ENCODE measurements at places on chromosomes 7 and 10. TPM values are rescaled to one million over a fixed set of nuclear protein-coding genes. Genes with fewer than 3 reads are reported as not detected.

DNA sequence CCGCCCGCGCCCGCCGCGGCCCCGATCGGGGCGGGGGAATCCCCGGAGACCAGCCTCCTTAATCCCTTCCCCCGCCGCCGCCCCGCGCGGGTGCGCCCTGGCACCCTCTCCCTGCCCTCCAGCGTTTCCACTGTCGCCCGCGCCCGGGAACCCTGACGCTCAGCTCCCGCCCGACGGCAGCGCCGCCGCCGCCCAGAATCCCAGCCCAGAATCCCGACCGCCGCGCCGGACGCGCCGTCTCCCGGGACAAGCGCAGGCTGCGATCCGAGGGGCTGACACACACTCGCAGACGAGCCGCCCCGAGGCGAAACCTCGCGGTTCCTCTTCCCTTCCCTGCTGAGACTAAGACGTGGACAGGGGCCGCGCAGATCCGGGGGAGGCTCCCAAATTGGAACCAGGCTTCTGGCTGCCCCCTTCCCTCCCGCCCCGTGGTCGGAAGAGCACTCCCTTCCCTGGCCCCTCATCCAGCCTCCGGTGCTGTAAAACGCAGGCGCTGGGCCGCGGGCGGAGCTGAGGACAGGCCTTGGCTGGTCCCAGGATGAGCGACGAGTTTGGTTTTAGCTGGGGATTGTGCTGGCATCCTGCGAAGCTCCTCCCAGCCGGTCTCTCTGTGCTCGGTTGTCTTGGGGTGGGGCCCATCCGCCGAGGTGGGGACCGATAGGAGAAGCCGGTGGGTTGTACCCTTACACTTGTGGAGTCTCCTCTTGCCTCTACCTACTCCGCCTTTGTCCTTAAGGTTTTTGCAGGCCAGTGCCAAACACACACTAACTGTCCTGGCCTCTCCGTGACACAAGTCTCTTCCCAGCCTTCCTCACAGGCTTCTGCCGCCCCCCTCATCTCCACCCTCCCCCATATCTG is 1.1 kb downstream of the MARVELD1 start:
- H3K4me1 ChIP-seq: peaks cover 6% of the 10 kb centered on the region
- peaks cover 13% of the 10 kb centered on the region for H3K27me3 ChIP-seq
- H3K4me3 ChIP-seq: peak overlapping the region; percentile 98
- H3K27ac ChIP-seq: peak overlapping the region; percentile 38
- peak; percentile 40 for DNase-seq
- H3K36me3 ChIP-seq: peaks cover 1% of the 10 kb centered on the region

DNA sequence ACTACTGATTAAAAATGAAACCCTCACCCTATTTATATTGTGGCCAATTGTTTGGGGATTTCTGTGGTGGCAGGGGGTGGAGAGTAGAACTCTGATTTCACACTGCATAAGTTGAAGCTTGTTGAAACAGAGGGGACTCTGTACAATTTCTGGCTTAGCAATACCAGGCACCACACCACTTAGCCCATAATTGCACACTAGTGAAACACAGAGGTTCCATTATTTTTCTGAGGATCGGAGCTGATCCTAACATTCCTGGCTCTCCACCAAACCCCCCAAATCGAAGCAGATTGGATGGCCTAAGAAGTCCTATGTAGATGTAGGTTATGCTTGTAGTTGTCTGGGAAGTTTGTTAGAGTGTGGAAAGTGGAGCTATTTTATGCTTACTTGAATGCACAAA is 47.0 kb downstream of the PTN start:
- H3K4me3 ChIP-seq: no peak overlapping the region
- H3K36me3 ChIP-seq: no peaks in the 10 kb centered on the region
- H3K27ac ChIP-seq: no peak overlapping the region
- no peaks in the 10 kb centered on the region for H3K4me1 ChIP-seq

- no peak overlapping the region for H3K27ac ChIP-seq
- peaks cover 15% of the 10 kb centered on the region for H3K27me3 ChIP-seq
- peaks cover 6% of the 10 kb centered on the region for H3K4me1 ChIP-seq
- no peaks in the 10 kb centered on the region for H3K36me3 ChIP-seq
- DNase-seq: no peak
These were observed 98.7 kb upstream of the ADO start for GRCh38 chr10:62705789-62706188.

HTRA1 gene
- total RNA-seq: not detected

DNA sequence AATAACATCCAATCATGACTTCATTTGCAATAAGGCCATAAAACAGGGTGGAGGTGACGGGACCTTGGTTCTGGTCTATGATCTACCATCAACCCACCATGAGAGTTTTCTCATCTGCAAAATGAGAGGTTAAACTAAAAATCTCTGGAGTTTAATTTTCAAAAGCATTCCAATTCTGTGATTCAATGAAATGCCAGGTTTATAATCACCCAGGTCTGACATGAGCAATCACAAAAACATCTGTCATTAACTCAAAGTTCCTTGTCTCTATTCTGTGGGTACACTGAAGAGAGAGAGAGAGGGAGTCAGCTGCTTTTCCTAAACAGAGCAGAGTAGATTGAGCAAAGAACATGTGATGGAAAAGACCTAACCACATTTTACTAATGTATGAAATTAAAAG is 75.4 kb downstream of the NUDCD3 start:
- H3K4me1 ChIP-seq: peaks cover 21% of the 10 kb centered on the region
- no peak for DNase-seq
- no peak overlapping the region for H3K4me3 ChIP-seq
- peaks cover 44% of the 10 kb centered on the region for H3K36me3 ChIP-seq
- no peaks in the 10 kb centered on the region for H3K27me3 ChIP-seq

DNA sequence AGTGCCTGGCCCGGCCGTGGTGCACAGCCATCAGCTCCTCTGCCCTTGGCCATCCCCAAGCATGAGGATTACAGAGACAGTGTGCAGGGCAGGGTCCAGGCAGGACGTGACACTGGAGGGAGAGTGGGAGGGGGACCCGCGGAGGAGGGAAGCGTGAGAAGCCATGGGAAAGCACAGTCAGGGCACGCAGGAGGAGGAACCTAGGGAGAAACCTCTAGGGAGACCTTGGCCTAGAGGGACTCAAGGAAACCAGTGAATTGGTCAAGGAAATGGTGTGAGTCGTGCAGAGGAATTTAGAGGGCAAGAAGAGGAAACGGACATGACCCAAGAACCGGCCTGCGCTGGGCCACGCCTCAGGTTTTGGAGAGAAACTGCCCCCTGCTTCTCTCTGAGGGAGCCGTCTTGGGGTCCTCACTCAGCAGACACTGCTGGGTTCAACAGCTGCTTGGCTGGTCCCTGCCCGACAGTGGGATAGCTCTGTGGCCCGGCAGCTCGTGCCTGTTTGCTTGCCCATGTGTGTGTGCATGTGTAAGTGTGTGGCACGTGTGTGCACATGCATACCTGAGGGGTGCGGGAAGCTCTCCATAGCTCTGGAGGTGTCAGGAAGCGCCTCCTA is 3.2 kb downstream of the OPN4 start:
- no peaks in the 10 kb centered on the region for H3K36me3 ChIP-seq
- H3K27me3 ChIP-seq: no peaks in the 10 kb centered on the region
- no peak overlapping the region for H3K4me3 ChIP-seq
- H3K27ac ChIP-seq: no peak overlapping the region
- no peaks in the 10 kb centered on the region for H3K4me1 ChIP-seq

GRCh38 chr10:26806557-26806956 is 54.2 kb downstream of the ABI1 start:
- no peak overlapping the region for H3K4me3 ChIP-seq
- no peaks in the 10 kb centered on the region for H3K27me3 ChIP-seq
- H3K27ac ChIP-seq: peak overlapping the region; percentile 18
- DNase-seq: no peak

DNA sequence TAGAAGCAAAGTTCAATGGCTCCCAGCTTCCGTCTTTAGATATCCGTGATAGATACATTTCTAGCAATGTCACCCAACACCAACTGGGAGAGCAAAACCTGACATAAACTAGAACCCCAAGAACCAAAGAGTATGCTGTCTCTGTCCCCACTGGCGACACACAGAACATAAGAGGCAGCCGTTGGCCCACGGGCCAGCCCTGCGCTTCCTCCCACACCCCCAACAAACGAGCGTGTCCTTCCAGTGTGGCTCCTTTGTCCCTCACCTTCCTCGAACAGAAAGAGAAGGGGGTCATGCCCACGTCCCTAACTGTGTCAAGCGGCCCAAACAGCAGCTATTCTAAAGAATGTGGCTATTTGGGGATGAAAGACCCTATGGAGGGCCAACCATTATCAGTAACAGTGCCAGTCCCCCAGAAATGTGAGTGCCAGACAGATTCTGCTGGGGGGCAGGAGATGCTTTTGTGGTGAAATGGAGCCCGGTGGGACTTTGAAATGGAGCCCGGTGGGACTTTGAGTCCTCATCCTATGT is 171.9 kb downstream of the USP6NL start:
- H3K4me3 ChIP-seq: no peak overlapping the region
- H3K4me1 ChIP-seq: peaks cover 28% of the 10 kb centered on the region
- H3K36me3 ChIP-seq: no peaks in the 10 kb centered on the region
- H3K27me3 ChIP-seq: no peaks in the 10 kb centered on the region

- H3K4me3 ChIP-seq: no peak overlapping the region
- H3K4me1 ChIP-seq: no peaks in the 10 kb centered on the region
- no peaks in the 10 kb centered on the region for H3K27me3 ChIP-seq
These were observed 491.3 kb downstream of the GLRX3 start for GRCh38 chr10:130627346-130628045.

GRCh38 chr7:106420736-106421135 is 136.0 kb upstream of the NAMPT start:
- DNase-seq: no peak
- peaks cover 27% of the 10 kb centered on the region for H3K36me3 ChIP-seq
- H3K27ac ChIP-seq: peak overlapping the region; percentile 91

USP6NL gene
- 2.3 TPM for total RNA-seq

SLC29A4 gene
- total RNA-seq: 2.5 TPM

GRCh38 chr7:34282271-34282670 is 375.7 kb upstream of the NPSR1 start:
- no peaks in the 10 kb centered on the region for H3K36me3 ChIP-seq
- H3K4me1 ChIP-seq: no peaks in the 10 kb centered on the region
- H3K4me3 ChIP-seq: no peak overlapping the region
- H3K27me3 ChIP-seq: no peaks in the 10 kb centered on the region

GNGT1 gene
- total RNA-seq: not detected

C10orf67 gene
- 0.25 TPM for total RNA-seq

- peak; percentile 28 for DNase-seq
- no peak overlapping the region for H3K4me3 ChIP-seq
- no peak overlapping the region for H3K27ac ChIP-seq
- no peaks in the 10 kb centered on the region for H3K36me3 ChIP-seq
These were observed 180.2 kb upstream of the FZD1 start for GRCh38 chr7:91083855-91084644.

GRCh38 chr7:133512560-133512959 is 259.7 kb downstream of the EXOC4 start:
- H3K4me3 ChIP-seq: no peak overlapping the region
- no peaks in the 10 kb centered on the region for H3K27me3 ChIP-seq
- no peaks in the 10 kb centered on the region for H3K4me1 ChIP-seq

VDAC2 gene
- total RNA-seq: 253 TPM

- H3K4me3 ChIP-seq: peak overlapping the region; percentile 85
- peaks cover 33% of the 10 kb centered on the region for H3K4me1 ChIP-seq
- H3K27ac ChIP-seq: peak overlapping the region; percentile 55
- peaks cover 15% of the 10 kb centered on the region for H3K36me3 ChIP-seq
These were observed 1.4 kb downstream of the SFR1 start for GRCh38 chr10:104123397-104123796.

GRCh38 chr7:148408307-148408706 is 182.3 kb upstream of the C7orf33 start:
- DNase-seq: no peak
- H3K27me3 ChIP-seq: peaks cover 10% of the 10 kb centered on the region
- H3K4me3 ChIP-seq: no peak overlapping the region
- no peaks in the 10 kb centered on the region for H3K36me3 ChIP-seq
- no peaks in the 10 kb centered on the region for H3K4me1 ChIP-seq

OR2A5 gene
- not detected for total RNA-seq

NET1 gene
- 21.6 TPM for total RNA-seq

- H3K4me3 ChIP-seq: no peak overlapping the region
- H3K27me3 ChIP-seq: no peaks in the 10 kb centered on the region
- H3K27ac ChIP-seq: no peak overlapping the region
- H3K36me3 ChIP-seq: no peaks in the 10 kb centered on the region
These were observed 8.8 kb downstream of the MICALL2 start for GRCh38 chr7:1450431-1450830.

GRCh38 chr7:83011954-83012353 is 150.7 kb downstream of the PCLO start:
- H3K27me3 ChIP-seq: no peaks in the 10 kb centered on the region
- no peaks in the 10 kb centered on the region for H3K4me1 ChIP-seq
- no peak for DNase-seq
- no peak overlapping the region for H3K4me3 ChIP-seq

DDC gene
- total RNA-seq: 1.2 TPM

DNA sequence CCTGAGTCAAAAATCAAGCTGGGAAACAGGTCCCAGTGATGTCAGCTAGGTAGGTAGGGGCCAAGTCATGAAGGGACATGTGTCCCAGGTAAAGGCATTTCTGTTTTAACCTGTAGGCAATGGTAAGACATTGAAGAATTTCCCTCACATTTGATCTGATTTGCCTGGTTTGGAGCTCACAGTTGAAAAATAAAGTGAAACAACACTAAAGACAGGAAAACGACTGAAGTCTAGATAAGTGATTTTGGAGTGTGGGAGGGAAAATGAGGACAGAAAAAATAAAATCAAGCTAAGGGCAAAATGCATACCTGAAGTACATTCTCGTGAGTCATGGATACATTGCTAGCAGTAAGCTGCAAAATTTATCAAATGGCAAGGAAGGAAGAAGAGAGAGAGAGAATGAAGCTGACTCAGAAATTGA is 169.9 kb downstream of the SKIDA1 start:
- DNase-seq: no peak
- no peak overlapping the region for H3K4me3 ChIP-seq
- H3K36me3 ChIP-seq: no peaks in the 10 kb centered on the region
- H3K27ac ChIP-seq: no peak overlapping the region
- no peaks in the 10 kb centered on the region for H3K4me1 ChIP-seq
- peaks cover 1% of the 10 kb centered on the region for H3K27me3 ChIP-seq

- no peak for DNase-seq
- no peaks in the 10 kb centered on the region for H3K36me3 ChIP-seq
- no peaks in the 10 kb centered on the region for H3K4me1 ChIP-seq
- H3K4me3 ChIP-seq: no peak overlapping the region
- H3K27me3 ChIP-seq: peaks cover 1% of the 10 kb centered on the region
These were observed 1017.6 kb downstream of the TYW1 start for GRCh38 chr7:68014031-68014736.

SPDYE6 gene
- total RNA-seq: not detected

DNA sequence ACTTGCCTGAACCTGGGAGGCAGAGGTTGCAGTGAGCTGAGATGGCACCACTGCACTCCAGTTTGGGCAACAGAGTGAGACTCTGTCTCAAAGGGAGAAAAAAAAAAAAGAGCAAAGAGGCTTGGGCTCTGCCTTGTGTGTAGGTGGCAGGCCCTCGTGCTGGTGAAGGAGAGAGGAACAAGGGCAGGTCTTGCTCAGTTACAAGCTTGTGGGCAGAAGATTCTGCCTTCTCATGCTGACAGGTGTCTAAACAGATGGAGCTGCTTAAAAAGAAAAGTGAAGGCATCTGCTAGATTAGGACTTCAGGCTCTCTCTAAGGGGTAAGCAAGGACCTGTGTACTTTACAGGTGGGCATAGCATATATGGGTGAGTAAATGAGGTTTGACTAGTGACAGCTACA is 65.5 kb upstream of the TRIM8 start:
- peaks cover 5% of the 10 kb centered on the region for H3K4me1 ChIP-seq
- H3K27me3 ChIP-seq: no peaks in the 10 kb centered on the region
- H3K27ac ChIP-seq: no peak overlapping the region
- H3K4me3 ChIP-seq: no peak overlapping the region
- no peaks in the 10 kb centered on the region for H3K36me3 ChIP-seq

- H3K36me3 ChIP-seq: peaks cover 4% of the 10 kb centered on the region
- no peaks in the 10 kb centered on the region for H3K27me3 ChIP-seq
- no peak for DNase-seq
- H3K27ac ChIP-seq: no peak overlapping the region
- no peaks in the 10 kb centered on the region for H3K4me1 ChIP-seq
- no peak overlapping the region for H3K4me3 ChIP-seq
These were observed 62.4 kb downstream of the HIBADH start for GRCh38 chr7:27600247-27600646.

Measured in activated CD8-positive, alpha-beta T cell treated with anti-CD3 and anti-CD28 coated beads for 36 hours (primary cell).